Cardiac ventricle fibroblast (primary cell): ENCODE measurements at places on chromosomes 6 and 20. TPM values are rescaled to one million over a fixed set of nuclear protein-coding genes. Genes with fewer than 3 reads are reported as not detected.

The SLC24A3 gene
- total RNA-seq: 0.12 TPM in 1 of 2 replicates, not detected in the other

The C4B gene
- 25.2 and 46.6 TPM in 2 replicates for total RNA-seq

The BPIFB4 gene
- 0.06 and 0.24 TPM in 2 replicates for total RNA-seq

The C6orf58 gene
- 0.15 TPM in 1 of 2 replicates, not detected in the other for total RNA-seq

The REM1 gene
- total RNA-seq: 0.44 and 1.2 TPM in 2 replicates
